ENCODE measurements at places on chromosomes 13 and 19.

DNA sequence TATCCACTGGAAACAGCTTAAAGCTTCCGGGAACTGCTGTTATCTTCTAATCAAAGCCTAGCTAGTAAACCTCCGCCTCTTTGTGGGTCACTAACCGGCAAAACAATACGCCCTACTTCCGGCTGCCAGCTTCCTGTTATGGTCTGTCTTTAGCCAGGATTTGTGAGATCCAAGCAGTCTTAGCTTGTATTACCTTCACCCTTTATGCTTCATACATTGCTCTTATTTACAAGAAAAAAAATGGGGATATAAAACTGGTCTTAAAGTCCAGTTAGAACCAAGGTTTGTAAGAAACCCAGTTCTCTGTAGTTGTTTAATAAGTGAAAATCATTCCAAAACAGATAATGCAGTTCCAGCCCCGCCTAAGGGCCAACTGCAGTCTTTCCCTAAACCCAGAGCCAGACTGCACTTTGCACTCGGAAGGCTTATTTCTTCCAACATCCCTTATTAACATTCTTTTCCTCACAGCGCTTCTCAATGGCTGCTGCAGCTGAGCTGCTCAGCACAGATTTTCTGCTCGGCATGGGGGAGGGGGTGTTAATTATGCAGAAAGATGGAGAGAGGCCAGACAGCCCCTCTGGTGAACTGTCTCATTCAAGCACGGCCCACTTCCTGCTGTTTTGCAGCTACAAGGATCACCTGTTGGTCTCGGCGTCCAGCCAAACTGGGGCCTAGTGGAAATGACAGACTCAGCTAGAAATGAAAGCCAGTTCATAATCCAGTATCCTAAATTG lies 368.4 kb downstream of the KLF12 start:
- DNase-seq = peak; percentile 82

DNA sequence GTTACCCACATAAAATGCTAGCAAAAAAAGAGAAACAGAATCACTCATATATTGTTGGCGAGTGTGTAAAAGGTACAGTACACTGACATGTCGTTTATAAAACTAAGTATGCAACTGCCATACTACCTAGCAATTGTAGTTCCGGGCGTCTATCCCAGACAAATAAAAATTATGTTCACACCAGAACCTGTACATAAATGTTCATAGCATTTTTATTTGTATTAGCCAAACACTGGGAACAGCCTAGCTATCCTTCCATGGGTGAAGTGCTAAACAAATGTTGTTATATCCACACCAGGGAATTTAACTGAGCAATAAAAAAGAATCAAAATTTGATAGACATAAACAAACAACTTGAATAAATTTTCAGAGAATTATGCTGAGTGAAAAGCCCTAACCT lies 28.9 kb upstream of the POSTN start:
- DNase-seq = no peak

DNA sequence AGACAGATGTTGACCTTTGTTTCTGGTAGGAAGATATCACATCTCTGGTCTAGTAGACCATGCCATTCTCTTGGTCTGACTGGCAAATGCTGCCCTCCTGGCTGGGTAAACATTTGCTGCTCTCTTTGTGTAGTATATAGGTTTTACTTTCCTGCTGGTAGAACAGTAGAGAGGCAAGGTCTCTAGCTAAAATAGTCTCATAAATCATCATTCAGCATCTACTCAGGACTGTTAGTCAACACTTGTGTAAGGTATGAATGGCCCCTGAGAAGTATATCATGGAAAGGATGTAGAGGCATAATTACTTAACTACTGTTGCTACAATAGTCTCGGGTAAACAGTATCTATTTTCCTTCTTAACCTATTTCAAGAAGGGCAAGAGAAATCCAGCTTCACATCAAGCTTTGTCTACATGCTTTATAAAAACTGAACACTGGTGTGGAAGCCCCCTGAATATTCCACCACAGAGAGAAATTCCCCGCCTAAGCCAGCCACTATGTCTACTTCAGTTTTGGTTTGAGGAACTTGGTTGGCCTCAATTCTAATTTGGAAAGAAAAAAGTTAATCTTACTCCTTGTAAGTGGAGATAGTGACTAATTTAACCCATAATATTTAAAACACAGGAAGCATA lies 18.4 kb upstream of the MYCBP2 start:
- peak; percentile 40 for DNase-seq

- no peak for DNase-seq
Observed at GRCh38 chr19:5128251-5128935, 159.5 kb downstream of the KDM4B start.

DNA sequence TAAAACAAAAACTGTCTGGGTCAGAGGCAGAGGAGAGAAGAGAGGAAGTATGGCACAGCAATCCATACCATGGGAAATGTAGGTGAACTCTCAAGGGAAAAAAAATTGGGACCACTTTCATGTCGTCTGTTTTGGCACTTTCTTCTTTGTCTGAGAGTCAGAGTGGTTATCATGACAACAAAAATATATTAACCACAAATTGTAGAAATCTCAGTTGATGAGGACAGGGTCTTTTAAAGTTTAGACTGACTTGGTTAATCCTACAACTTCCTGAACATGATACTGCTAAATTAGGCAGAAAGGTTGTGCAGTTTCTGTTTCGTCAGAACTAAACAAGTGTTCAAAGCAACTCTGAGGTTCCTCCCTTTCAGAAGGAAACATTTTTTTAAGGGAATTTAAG lies 15.2 kb downstream of the KLF5 start:
- no peak for DNase-seq

DNA sequence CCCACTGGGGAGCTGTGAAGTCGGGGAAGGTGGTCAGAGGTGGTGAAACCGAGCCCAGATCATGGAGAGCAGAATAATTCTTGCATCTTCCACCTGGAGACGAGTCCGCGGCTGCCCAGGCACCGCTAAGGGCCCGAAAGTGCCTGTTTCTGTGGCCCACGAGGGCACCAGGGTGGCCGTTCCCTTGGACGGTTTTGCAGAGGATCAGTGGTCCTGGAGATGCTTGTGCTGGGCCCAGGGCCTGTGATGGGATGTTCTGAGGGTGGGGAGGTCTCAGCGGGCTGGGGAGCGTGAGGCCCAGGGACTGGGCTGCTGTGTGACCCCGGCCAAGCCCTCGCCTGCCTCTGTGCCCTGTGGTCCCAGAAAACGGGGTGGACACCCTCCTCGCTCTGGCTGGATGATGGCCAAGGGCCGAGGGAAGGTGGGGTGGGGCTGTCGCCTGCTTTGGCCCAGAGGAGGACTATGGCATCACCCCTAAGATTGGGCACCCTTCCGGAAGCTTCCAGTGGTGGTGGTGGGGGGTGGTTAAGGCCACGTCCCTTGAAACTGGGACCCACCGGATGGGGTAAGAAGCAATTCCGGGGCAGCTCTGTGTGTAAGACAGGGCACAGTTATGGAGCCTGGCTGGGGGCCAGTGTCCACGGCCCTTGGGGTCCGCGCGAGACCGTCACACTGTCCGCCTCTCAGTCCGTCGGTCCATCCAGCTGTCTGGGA lies 51.3 kb upstream of the NFIC start:
- DNase-seq = no peak

DNA sequence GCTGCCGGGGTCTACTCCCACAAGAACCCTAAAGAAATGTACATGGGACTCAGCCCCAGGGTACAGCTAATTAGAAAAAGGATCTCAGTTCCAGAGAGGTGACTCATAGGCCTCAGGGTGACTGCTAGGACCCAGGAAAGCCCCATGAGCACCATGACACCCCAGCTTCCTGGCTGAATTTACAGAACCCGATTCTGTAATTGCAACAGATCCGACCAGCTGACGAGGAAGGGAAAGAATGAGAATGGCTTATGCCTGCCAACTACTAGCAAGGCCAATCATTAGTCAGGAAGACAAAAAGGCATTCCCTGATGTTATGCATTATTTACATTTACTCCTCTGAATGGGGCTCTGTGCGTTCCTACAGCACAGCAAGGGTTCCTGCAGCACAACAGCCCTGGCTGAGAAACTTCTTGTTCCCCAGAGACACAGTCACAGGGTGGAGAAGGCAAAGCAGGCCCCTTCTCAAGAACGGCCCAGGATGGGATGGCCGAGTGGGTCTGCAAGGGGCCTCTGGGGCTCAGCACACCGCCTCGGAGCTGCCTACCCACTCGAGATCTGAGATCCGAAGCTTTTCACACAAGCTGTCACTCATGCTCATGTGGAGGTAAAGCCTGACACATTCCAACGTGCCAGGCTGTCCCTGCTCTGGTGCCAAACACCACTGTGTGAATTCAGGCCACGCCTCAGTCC lies 27.2 kb downstream of the PBX4 start:
- DNase-seq = peak; percentile 83

DNA sequence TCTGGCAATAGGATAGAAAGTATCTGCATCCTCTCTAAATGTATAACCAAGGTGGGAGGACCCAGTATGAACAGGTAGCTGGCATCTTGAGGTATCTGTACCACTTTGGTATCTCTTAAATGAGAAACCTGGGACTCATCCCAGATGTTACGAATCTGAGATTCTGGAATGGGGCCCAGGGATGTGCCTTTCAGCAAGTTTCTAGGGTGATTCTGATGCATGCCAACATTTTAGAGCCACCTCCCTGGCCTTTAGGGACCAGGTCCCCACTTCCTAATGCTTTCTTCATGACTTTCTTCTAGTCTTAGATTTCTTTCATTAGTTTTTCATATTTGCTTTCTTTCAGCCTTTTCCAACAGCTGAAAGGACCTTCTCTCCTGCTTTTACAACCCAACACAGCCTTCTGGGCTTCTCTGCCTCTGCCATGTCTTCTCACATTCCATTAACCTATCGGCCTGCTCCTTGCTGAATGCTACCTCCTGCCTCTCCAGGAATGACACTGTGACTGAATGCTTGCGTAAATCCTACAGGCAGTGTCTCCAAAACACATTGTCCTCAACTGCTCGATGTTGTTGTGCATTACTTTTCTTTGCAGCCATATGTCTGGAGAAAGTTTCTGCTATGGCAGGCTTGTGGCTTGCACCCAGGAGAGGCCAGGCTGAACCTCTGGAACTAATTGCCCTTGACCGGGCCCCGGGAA lies 284.0 kb downstream of the DNAJC15 start:
- no peak for DNase-seq

GRCh38 chr19:29858621-29859020 lies 46.8 kb downstream of the CCNE1 start:
- DNase-seq = no peak

- DNase-seq = no peak
Observed at GRCh38 chr13:99572131-99572530, 70.9 kb downstream of the TM9SF2 start.

DNA sequence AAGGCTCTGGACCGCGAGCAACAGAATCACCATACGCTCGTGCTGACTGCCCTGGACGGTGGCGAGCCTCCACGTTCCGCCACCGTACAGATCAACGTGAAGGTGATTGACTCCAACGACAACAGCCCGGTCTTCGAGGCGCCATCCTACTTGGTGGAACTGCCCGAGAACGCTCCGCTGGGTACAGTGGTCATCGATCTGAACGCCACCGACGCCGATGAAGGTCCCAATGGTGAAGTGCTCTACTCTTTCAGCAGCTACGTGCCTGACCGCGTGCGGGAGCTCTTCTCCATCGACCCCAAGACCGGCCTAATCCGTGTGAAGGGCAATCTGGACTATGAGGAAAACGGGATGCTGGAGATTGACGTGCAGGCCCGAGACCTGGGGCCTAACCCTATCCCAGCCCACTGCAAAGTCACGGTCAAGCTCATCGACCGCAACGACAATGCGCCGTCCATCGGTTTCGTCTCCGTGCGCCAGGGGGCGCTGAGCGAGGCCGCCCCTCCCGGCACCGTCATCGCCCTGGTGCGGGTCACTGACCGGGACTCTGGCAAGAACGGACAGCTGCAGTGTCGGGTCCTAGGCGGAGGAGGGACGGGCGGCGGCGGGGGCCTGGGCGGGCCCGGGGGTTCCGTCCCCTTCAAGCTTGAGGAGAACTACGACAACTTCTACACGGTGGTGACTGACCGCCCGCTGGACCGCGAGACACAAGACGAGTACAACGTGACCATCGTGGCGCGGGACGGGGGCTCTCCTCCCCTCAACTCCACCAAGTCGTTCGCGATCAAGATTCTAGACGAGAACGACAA lies 1.8 kb downstream of the PCDH17 start:
- no peak for DNase-seq

- no peak for DNase-seq
Observed at GRCh38 chr19:4550018-4550417, 9.5 kb downstream of the SEMA6B start.
